ENCODE measurements at places on chromosomes 12 and 14.
A peak's percentile ranks its signal among the peaks of the same experiment; 100 is the strongest.

DNA sequence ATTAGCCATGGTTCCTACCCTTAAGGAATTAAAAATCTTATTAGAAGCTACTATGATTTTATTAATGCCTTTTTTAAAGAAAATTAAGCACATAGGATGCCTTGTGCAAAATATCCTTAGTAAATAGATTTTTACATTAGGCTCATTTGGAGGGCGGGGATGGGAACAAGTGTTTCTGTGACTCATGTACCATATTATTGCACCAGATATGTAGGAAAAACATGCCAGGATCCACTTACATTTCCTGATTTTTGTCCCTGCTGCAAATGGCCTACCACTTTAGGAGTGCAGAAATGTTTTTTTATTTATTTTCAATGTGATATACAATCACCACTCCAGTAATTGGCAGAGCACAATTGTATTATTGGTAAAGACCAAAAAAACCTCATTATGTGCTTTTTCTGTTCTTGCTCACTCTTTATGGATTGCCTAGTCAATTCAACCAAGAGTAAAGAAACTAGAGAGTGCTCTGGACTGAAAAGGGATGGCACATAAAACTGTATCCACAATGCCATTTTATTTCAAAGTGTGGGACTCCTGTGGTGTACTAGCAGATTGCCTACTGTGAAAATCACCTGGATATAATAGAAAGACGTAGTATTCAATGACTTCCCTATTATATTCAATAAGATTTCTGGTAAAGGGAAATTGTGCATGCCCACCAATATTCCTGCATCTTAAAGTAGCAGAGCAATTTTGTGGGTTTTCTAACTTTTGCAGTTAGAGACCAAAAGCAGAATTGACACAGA lies 86.9 kb downstream of the ANO6 start:
- no peak for DNase-seq

GRCh38 chr14:54815016-54815415 lies 87.6 kb downstream of the GCH1 start:
- no peak for DNase-seq

DNA sequence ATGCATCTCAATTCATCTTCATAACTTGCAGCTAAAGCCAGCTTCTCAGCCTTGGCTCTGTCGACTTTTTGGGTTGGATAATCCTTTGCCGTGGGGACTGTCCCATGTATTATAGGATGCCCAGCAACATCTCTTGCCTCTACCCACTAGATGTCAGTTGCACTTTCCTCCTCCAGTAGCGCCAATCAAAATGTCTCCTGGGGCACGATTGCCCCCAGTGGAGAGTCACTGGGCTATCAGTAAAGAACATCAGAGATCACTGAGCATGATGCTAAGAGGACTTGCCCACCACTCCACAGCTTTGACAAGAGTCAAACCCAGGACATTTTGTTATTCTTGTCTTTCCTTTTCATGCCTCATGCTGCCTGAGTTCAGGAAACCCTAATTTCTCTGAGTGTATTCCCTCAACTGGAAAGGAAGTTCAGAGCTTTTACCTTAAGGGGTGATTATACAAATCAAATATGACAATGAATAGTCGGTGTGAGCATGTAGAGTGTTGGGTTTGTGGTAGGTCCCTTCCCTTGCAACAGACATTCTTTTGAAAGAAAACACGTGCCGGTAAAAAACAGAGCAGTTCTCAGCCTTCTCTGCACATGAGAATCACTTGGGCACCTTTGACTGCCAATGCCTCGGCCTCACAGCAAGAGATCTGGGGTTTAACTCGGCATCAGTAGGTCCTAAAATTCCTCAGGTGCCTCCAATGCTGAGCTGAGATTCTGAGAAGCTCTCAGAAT lies 980.6 kb downstream of the VRK1 start:
- DNase-seq: no peak

DNA sequence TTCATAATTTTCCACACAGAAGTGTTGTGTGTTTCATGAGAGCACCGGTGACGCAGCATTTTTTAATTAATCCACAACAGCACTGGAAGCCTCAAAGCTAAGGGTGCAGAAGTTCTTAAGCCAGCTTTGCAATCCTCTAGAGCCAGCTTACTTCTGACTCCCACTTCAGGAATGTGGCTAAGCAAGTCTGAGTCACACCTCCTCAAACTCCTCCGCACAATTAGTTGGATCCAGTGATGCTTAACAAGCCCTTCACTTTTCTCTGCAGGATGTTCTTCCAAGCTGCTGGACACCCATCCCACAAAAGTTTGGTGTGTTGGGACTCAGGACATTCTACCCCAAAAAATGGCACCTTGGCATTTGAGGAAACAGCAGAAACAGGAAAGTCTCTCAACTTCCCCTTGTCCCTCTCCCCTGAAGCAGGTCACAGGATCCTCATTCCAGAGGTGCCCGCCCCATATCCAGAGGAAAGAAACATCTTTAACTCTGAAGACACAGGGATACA lies 210.0 kb downstream of the PPM1H start:
- DNase-seq: no peak

DNA sequence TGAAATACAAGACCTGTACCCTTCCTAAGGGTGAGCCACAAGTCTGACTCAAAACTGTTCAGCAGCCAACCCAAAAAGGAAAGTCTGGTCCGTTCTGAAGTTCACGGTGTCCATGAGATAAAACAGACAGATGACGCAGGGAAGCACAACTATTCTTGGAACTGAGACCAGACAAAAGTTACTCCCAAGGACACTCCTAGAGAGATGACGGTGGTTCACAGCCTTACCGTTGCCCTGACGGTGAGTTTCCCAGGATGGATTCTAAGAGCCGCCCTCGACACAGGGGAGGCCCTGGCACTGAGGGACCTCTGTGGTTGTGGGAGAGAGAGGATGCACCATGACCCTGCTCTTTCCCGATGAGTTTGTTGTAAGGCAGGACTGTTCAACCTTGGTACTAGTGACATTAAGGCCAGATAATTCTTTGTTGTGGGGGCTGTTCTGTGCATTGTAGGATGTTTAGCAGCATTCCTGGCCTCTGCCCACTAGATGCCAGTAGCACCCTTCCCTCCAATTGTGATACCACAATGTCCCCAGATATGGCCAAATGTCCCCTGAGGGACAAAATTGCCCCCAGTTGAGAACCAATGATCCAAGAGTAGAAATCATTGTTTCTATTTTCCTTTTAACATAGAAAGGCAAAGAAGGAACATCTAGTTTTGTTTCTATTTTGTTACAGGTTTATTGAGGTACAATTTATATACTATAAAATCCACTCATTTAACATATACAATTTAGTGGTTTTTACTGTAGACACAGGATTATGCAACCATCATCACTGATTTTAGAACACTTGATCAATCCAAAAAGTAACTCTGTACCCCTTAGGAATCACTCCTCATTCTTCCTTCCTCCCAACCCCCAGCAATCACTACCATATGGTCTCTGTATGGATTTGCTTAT lies 23.0 kb downstream of the OR10P1 start:
- no peak for DNase-seq

DNA sequence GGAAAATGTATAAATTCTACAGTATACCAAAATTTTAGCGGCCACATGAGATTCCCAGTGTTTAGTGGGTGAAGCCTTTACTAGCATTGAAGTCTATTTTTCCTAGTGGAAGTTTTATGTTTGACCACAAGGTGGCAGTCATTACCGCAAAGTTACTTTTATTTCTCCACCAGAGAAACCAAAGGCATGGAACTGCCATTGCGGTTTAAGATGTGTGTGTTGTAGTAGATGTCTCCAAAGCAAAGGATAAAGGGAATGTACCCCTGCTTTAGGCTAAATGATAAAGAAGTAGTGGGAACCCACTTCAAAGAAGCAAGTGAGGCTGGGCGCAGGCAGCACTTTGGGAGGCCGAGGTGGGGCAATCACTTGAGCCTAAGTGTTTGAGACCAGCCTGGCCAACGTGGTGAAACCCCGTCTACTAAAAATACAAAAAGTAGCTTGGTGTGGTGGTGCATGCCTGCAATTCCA lies 140.5 kb downstream of the PRKCH start:
- DNase-seq: peak; percentile 80

DNA sequence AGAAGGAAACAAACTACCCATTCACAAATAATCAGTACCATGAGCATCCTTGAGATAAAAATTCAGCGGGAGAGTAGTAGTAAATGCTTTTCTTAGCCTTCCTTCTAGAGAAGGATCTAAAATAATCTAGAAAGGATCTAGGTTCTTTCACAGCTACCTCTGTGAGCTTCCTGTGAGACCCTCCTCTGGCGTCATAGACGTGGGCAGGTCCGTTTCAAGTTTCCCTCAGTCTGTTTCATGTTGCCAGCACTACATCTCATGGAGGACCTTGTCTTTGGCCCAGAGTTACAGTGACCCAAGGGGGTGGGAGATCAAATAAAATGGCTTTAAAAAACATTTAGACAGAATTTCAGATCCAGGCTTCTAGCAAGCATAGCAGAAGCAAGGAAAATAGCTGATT lies 13.6 kb downstream of the DAAM1 start:
- DNase-seq: no peak

GRCh38 chr12:57549909-57550640 lies at the start of gene KIF5A:
TSS of gene KIF5A (plus strand) at chr12:57550044. CDS start at chr12:57550272, 228 bp downstream.
- no peak for DNase-seq

- no peak for DNase-seq
Observed at GRCh38 chr12:66403746-66404145, 101.5 kb downstream of the HELB start.

GRCh38 chr12:76275511-76276093 lies 72.6 kb downstream of the BBS10 start:
- DNase-seq: no peak

All from NCI-H524 treated with DMSO at 0.1 percent for 48 hours (cell line).